Cardiac muscle cell (in vitro differentiated cells and primary cell): ENCODE measurements at places on chromosomes 3 and 15.

DNA sequence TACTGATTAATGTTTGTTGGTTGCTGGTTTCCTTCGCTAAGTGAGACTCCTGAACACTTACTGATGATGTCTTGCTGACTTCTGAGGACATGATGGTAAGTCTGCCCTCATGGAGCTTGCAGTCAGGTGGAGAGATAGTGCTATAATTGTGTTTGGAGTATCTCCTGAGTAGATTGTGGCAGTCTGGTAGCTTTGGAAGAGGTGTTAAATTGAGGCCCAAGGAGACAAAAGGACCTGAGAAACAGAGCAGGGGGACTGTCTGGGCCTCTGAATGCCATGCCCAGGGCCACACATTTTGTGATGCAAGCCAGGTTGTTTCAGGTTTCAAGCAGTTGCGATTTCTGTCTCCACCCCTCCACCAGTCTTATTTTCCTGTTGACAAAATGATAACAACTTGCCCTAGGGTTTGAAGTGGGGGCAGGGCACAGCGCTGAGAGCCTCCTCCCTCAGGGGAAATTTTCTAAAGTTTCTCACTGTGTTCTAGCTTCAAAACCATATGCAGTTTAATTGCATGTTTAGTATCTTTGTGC, 16.7 kb downstream of the SMAD3 start:
- H3K36me3 ChIP-seq, result no peaks in the 10 kb centered on the region
- peak overlapping the region; percentile 6 for H3K27ac ChIP-seq
- H3K27me3 ChIP-seq, result no peaks in the 10 kb centered on the region

- no peak for DNase-seq
- no peaks in the 10 kb centered on the region for H3K36me3 ChIP-seq
- no peak overlapping the region for H3K4me3 ChIP-seq
Observed at GRCh38 chr15:89761929-89762328, 10.9 kb upstream of the MESP1 start.

DNA sequence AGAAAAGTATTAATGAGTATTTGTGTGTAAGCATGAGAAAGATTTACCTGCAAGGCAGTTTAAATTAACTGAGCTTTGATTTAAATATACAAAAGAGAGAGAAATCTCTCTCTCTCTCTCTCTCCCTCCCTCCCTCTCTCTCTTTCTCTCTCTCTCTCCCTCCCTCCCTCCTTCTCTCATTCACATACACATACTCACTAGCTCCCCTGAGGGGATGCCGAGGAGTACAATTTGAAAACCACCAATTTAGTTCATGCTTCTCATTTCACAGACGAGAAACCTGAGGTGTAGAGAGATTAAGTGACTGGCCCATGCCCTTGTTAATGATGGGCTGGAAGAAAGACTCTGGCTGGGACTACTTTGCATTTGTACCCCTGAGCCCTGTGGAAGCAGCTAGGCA, 59.4 kb downstream of the MECOM start:
- no peak overlapping the region for H3K4me3 ChIP-seq
- DNase-seq, result peak; percentile 34
- no peaks in the 10 kb centered on the region for H3K27me3 ChIP-seq
- H3K36me3 ChIP-seq, result no peaks in the 10 kb centered on the region
- no peak overlapping the region for H3K27ac ChIP-seq

DNA sequence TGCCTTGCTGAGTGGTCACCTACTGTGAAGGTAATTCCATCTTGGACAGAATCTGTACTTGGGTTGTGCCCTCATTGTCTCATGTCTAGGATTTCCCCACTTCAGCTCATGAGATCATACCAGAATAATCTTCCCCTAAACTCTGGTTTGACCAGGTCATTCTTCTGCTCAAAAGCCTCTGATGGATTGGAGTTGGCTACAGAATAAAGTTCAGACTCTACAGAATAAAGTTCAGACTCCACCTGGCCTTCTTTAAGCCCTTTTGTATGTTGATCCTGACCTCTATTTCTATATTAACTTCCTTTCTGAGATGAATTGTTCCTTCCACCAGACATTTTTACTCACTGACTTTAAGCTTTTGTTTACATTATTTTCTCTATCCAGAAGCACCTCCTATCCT, 6.4 kb upstream of the GLCE start:
- no peaks in the 10 kb centered on the region for H3K27me3 ChIP-seq
- H3K4me3 ChIP-seq, result no peak overlapping the region
- no peaks in the 10 kb centered on the region for H3K4me1 ChIP-seq
- no peaks in the 10 kb centered on the region for H3K36me3 ChIP-seq
- no peak overlapping the region for H3K27ac ChIP-seq

GRCh38 chr3:179921951-179922350, 114.8 kb downstream of the PEX5L start:
- no peak overlapping the region for H3K4me3 ChIP-seq
- H3K4me1 ChIP-seq, result peaks cover 4% of the 10 kb centered on the region
- no peaks in the 10 kb centered on the region for H3K36me3 ChIP-seq
- H3K27me3 ChIP-seq, result no peaks in the 10 kb centered on the region
- no peak for DNase-seq

GRCh38 chr3:166171695-166172094, 334.5 kb upstream of the BCHE start:
- H3K27me3 ChIP-seq, result no peaks in the 10 kb centered on the region
- no peak overlapping the region for H3K27ac ChIP-seq
- no peaks in the 10 kb centered on the region for H3K4me1 ChIP-seq

DNA sequence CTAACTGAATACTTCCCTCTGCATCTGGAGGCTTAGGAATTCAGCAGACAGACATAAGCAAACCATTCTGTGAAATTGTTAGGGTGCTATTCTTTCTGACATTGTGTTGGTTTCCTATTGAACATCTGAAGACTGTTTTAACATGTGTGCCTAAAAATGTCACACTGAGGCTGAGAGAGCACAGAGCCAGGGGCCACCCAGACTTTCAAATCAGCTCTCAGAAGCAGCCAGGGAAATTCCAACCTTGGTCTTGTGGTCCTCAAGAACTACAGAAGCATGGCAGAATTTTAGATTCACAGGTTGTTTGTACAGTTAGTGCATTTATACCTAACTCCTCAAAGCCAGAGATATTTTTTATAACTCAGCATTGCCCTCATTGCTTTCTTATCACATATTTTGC, 929.2 kb upstream of the CFAP20DC start:
- no peak for DNase-seq
- H3K36me3 ChIP-seq, result no peaks in the 10 kb centered on the region
- no peaks in the 10 kb centered on the region for H3K27me3 ChIP-seq
- H3K27ac ChIP-seq, result no peak overlapping the region
- no peak overlapping the region for H3K4me3 ChIP-seq

DNA sequence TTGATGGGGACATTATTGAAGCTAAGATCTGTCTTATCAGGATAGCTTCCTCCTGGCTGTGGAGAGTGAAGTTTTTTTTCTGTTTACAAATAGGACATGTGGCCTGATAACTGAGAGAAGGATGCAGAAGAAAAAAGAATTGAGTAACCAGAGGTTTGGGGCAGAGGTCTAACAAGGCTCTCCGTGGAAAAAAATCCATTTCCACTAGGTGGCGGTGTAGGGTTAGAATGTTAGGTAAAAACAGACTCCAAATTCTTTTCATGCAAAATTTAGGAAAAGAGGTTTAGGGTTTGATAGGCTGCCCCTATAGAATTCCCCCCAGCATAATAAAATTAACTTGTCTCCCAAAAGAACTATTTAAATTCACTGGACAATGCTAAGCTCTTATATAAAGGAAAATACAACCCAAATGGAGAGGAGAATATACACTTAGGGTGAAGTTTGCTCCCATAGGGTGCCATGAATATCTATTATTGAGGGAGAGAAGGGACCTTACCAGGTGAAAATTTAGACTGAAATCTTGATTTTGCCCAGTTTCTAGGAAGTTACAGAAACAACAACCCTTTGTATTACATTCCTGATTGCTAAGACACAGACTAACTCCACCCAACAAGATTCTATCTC, 1560.4 kb downstream of the OTOL1 start:
- DNase-seq, result peak; percentile 45
- no peaks in the 10 kb centered on the region for H3K27me3 ChIP-seq
- no peaks in the 10 kb centered on the region for H3K36me3 ChIP-seq
- H3K4me3 ChIP-seq, result no peak overlapping the region
- no peak overlapping the region for H3K27ac ChIP-seq

DNA sequence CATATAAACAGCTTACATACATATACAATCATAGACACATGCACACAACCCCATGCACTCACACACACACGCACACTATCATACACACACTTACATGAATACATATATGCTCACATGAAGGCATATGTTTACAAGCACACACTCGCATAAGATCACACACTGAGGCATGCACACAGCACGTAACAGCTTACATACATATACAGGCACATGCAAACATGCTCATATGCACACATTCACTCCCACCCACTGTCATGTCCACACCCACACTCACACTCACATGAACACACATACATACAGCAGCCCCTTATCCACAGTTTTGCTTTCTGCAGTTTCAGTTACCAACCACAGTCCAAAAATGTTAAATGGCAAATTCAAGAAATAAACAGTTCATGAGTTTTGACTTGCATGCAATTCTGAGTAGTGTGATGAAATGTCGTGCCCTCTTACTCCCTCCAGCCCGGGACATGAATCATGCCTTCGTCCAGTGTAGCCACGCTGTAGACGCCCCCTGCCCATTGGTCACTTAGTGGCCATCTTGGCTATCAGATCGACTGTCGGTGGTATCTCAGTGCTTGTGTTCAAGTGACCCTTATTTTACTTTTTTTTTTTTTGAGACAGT, 27.8 kb downstream of the MEGF11 start:
- H3K27me3 ChIP-seq, result no peaks in the 10 kb centered on the region
- H3K36me3 ChIP-seq, result no peaks in the 10 kb centered on the region
- no peak overlapping the region for H3K4me3 ChIP-seq
- H3K27ac ChIP-seq, result no peak overlapping the region

GRCh38 chr3:184284696-184285095, 8.9 kb downstream of the ECE2 start:
- H3K27me3 ChIP-seq, result peaks cover 41% of the 10 kb centered on the region
- no peak overlapping the region for H3K27ac ChIP-seq
- peak; percentile 71 for DNase-seq
- no peaks in the 10 kb centered on the region for H3K36me3 ChIP-seq
- no peak overlapping the region for H3K4me3 ChIP-seq
- no peaks in the 10 kb centered on the region for H3K4me1 ChIP-seq

- peaks cover 86% of the 10 kb centered on the region for H3K27me3 ChIP-seq
- no peaks in the 10 kb centered on the region for H3K4me1 ChIP-seq
- no peaks in the 10 kb centered on the region for H3K36me3 ChIP-seq
- DNase-seq, result peak; percentile 23
- no peak overlapping the region for H3K27ac ChIP-seq
Observed at GRCh38 chr3:184231671-184232070, 2.3 kb downstream of the VWA5B2 start.

- no peaks in the 10 kb centered on the region for H3K36me3 ChIP-seq
- no peaks in the 10 kb centered on the region for H3K27me3 ChIP-seq
- peak overlapping the region; percentile 71 for H3K27ac ChIP-seq
Observed at GRCh38 chr15:78149805-78150751, 916 bp downstream of the IDH3A start.

DNA sequence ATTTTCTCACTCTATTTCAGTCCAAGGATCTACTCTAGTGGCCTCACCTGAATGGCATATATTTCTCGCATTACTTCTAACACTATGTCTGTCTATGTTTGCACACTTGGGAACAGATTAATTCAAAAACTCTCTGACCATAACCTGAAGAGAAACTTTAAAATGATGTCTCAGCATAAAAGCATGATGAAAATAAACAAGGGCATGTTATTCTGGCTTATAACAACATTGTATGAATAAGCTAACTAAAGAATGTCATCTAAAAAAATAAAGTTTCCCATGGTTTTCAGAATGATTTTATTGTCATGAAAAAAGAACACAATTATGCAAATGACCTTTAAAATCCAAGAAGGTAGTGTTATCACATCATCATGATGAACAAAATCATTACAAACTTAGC, 85.5 kb upstream of the ROBO2 start:
- no peak overlapping the region for H3K27ac ChIP-seq
- no peak overlapping the region for H3K4me3 ChIP-seq
- no peak for DNase-seq
- H3K4me1 ChIP-seq, result no peaks in the 10 kb centered on the region
- H3K27me3 ChIP-seq, result peaks cover 30% of the 10 kb centered on the region

DNA sequence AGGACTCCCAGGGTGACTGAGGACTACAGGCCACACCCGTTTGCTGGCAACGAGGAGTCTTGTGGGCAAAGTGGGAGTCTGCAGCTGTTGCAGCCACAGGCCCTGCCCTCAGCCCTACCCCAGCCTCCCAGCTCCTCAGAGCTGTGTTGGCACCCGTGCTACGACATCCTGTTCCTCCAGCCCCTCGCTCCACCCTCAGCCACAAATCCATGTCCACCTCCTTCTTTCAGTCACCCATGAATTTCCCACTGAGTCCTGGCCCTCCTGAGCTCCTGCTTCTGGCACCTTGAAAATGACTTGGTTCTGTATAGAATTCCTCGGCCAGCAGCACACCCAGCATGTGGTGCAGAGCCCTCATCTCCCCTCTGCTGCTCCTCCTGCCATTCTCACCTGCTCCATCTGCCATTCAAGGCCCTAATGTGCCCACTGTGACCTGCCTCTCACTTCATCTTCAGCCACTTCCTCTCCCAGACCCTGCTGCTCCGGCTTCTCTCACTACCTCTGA, 20.9 kb upstream of the VILL start:
- H3K36me3 ChIP-seq, result no peaks in the 10 kb centered on the region
- H3K27ac ChIP-seq, result no peak overlapping the region
- no peak for DNase-seq
- H3K4me1 ChIP-seq, result no peaks in the 10 kb centered on the region
- no peaks in the 10 kb centered on the region for H3K27me3 ChIP-seq

GRCh38 chr3:177973241-177973840, 562.9 kb upstream of the KCNMB2 start:
- H3K4me1 ChIP-seq, result no peaks in the 10 kb centered on the region
- H3K27ac ChIP-seq, result no peak overlapping the region
- H3K36me3 ChIP-seq, result no peaks in the 10 kb centered on the region
- no peak for DNase-seq
- no peaks in the 10 kb centered on the region for H3K27me3 ChIP-seq

- H3K27me3 ChIP-seq, result no peaks in the 10 kb centered on the region
- DNase-seq, result no peak
- H3K27ac ChIP-seq, result no peak overlapping the region
- H3K4me1 ChIP-seq, result peaks cover 5% of the 10 kb centered on the region
Observed at GRCh38 chr15:28986108-28986507, 100.3 kb downstream of the APBA2 start.

- H3K4me3 ChIP-seq, result no peak overlapping the region
- no peak overlapping the region for H3K27ac ChIP-seq
- DNase-seq, result no peak
- peaks cover 55% of the 10 kb centered on the region for H3K27me3 ChIP-seq
- no peaks in the 10 kb centered on the region for H3K36me3 ChIP-seq
Observed at GRCh38 chr15:53671545-53671944, 87.9 kb downstream of the WDR72 start.

GRCh38 chr3:177754508-177754921, 557.2 kb upstream of the TBL1XR1 start:
- DNase-seq, result no peak
- no peaks in the 10 kb centered on the region for H3K36me3 ChIP-seq
- no peak overlapping the region for H3K27ac ChIP-seq
- no peak overlapping the region for H3K4me3 ChIP-seq
- H3K27me3 ChIP-seq, result no peaks in the 10 kb centered on the region
